ENCODE measurements at places on chromosomes 4 and X. TPM values are rescaled to one million over a fixed set of nuclear protein-coding genes. Genes with fewer than 3 reads are reported as not detected.

Gene FGB
- total RNA-seq: not detected

Gene UGT2B7
- not detected for total RNA-seq

GRCh38 chrX:130645955-130646583, 244.3 kb downstream of the RBMX2 start:
- no peak for DNase-seq

DNA sequence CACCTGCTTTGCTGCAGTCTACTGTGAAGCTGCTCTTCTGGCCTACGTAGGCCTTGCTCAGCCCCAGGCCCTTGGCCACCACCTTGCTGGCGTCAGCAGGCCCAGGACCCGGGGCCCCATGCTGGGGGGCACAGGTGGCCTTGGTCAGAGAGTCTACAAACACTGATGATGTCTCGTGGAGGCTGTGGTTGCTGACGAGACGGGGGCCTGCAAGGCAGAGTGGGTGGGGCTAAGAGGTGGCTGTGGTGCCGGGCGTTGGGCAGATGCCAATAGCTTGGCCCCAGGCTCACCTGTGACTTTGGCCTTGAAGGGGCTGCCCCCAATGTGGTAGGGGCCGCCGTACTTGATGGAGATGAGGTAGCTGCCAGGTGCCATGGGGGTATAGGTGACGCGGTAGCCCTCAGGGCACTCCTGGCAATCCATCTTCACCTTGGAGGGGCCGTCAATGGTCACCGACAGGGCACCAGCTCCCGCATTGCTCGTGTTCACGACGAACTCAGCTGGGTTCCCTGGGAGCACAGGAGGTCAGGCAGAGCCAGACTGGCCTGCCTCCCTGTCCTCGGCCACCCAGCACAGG, 25.0 kb downstream of the FLNA start:
- DNase-seq: no peak

DNA sequence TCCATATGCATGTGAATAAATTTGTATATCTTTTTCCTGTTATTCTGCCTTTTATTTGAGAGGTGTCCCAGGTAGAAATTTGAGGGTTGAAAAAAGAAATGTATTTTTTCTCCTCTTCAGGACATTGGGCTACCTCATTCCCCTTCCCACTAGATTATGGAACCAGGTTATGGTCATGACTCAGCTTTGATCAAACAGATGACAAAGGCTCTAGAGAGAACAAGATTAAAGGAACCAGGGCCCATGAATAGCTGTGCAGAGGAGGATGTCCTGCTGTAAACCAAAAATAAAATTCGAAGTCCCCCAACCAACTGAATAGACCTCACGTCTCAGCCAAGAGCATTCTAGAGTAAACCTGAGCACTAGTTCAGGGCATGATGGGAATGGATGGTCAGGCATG, 313.2 kb downstream of the RAPGEF2 start:
- DNase-seq: no peak

DNA sequence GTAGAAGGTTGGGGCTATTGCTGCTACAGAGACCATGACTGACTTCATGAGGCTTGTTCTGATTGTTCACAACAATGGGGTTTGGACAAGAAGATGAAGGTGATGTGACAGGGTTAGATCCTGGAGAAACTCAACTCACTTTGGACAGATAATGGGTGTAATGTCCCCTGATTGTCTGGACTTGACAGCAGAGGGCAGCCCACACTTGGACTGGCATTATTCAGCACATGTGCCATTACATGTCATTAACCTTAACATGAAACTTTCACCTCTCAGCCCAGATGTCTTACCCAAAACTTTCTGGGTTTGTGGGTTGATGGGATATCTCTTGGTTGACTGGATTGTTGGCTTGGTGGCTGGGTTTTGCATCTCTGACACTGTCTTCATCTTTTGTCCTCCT, 101.5 kb downstream of the MXRA5 start:
- no peak for DNase-seq

- no peak for DNase-seq
These were observed 199.9 kb downstream of the GC start for GRCh38 chr4:71583971-71584370.

- no peak for DNase-seq
These were observed 268.7 kb downstream of the MAPK10 start for GRCh38 chr4:86091201-86091600.

GRCh38 chrX:39948582-39948981, 149.2 kb downstream of the BCOR start:
- DNase-seq: no peak

DNA sequence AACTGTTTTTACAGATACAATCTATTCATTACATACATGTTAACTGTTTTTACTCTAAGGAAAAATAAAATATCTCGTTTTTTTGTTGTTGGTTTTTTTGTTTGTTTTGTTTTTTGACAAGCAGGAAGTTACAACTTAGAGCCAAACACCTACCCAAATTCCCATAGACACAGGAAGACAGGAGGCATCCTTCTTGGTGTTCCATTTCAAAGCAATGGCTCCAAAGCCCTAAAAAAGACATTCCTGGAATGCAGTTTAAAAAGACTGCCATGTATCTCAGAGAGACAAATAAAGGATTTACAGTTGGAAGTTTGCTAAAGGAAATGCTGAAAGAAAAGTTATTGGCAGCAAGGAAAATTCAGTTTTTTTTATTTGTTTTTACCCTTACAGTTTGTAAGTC, 16.7 kb downstream of the ETFDH start:
- no peak for DNase-seq

Data from activated CD4-positive, alpha-beta T cell treated with anti-CD3 and anti-CD28 coated beads, Interleukin-2, amount 10 ng/mL, durations not matched to agents 24 days and 14 days (primary cell).